T-helper 9 cell (primary cell): ENCODE measurements at places on chromosomes 13 and 19.

- DNase-seq = no peak
These were observed 5.7 kb downstream of the ZNF566 start for GRCh38 chr19:36483653-36484052.

- no peak for DNase-seq
These were observed 20.9 kb downstream of the C19orf44 start for GRCh38 chr19:16516923-16517610.

GRCh38 chr13:102903659-102904407 is 58.0 kb downstream of the ERCC5 start:
- DNase-seq = no peak

DNA sequence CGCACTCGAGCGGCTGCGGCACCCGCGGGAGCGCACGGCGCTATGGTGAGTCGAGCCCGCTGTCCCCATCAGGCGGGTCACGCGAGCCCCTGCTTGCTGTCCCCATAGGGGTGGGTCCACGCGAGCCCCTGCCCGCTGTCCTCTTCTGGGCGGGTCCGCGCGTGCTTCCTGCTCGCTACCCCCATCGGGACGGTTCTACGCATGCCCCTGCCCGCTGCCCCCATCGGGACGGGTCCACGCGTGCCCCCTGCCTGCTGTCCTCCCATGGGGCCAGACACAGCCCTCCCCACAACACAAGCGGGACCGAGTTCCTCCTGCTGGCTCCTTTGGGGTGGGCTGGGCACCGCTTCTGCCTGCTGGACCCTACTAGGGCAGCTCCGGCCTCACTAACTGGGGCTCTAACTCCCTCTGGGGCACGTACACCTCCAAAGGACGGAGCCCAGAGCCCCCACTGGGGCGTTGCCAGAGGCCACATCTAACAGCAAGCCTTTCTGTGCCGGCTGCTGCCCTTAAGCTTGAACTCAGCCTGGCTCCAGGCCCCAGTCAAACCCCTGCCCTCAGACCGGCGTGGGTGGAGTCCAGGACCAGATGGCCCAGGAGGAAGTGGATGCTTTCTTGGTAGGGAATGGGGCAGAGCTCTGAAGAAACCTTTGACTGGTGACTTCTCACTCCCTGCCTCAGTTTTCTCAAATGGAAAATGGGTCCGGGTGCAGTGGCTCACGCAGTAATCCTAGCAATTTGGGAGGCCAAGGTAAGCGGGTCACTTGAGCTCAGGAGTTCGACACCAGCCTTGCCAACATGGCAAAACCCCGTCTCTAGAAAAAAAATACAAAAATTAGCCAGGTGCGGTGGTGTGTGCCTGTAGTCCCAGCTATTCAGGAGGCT is 722 bp downstream of the COLGALT1 start:
- no peak for DNase-seq

DNA sequence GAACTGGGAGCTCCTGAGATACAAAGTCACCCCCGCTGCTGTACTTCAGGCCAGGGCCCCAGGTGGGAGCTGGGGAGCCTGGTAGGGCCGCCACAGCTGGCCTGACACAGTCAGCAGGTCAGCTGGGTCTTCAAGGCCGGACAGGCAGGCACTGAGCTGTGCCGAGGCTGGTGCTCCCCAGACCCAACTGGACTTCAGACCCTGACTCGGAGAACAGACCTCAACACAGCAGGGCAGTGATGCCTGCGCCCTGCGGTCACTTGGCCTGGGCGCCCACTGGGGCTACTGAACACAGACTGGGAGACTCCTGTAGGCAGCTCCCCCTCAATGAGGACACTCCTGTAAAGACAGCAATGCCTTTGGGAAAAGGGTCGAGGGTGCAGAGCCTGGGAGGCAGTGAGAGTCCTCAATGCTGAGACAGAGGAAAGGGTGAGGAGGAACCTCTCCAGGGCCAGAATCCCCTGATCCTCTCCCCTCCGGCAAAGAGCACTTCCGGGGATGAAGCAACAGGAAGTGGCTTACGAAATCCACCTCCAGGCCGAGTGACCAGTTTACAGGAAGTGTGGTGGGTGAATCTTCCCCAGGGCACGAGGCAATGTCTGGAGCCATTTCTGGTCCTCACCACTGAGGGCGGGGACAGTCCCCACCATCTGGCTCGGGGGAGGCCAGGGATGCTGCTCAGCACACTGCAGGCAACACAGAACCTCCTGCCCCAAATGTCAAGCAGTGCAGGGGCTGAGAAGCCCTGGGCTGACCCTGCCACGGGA is 40.8 kb upstream of the ISYNA1 start:
- DNase-seq = peak; percentile 58

DNA sequence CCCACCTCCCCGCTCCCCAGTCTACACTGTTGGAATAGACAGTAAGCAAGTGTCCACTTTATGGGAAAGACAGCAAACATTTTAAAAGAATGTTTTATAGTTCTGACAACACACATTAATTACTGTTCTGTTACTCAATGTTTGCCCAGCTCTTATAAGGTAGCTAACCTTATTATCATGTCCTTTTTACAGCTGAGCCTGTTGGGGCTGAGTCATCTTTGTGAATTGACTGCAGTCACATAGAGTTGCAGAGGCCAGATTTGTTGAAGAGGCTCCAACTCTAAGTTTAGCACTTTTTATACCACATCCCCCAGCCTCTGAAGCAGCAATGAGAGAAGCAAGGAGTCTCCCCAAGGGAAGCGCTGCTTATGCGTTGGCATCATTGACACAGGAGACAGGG is 76.2 kb downstream of the C13orf42 start:
- no peak for DNase-seq

- DNase-seq = no peak
These were observed 112.1 kb downstream of the ZNF737 start for GRCh38 chr19:20453425-20453935.

GRCh38 chr19:34308381-34309367 is 54.3 kb downstream of the GARRE1 start:
- no peak for DNase-seq

DNA sequence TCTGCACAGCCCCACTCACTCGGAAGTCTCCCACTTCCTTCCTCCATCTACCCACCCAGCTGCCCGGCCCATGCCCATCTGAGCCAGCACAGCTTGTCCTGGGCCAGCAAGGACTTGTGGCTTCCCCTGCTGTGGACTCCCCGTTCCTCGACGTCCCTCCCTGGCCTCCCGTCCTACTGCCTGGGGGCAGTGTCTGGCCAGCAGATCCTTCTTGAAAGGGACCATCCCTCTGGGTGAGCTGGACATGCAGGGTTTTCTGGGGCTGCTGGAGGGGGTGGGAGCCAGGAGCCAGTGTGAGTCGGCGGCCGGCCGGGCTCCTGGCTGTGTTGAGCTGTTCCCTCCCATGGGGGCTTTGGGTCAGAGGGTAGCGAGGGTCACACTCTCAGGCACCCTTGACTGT is 26.7 kb downstream of the CRTC1 start:
- no peak for DNase-seq

- no peak for DNase-seq
These were observed 225.0 kb downstream of the TBC1D4 start for GRCh38 chr13:75256922-75257321.

DNA sequence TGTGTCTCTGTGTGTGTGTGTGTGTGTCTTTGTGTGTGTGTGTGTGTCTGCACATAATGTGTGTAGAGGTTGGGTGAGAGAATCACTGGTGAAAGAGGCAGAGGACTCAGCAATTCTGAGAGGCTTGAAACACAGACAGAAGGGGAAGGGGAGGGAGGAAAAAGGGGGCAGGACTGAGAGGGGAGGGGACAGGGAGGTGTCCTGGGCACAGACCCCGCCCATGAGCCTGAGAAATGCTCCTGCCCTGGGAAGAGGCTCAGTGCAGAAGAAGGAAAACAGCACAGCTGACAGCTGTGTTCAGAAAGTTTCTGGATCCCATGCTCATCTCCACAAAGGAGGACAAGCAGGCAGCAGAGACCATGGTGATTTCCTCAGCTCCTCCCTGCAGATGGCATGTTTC is 59.1 kb upstream of the CEACAM8 start:
- no peak for DNase-seq

DNA sequence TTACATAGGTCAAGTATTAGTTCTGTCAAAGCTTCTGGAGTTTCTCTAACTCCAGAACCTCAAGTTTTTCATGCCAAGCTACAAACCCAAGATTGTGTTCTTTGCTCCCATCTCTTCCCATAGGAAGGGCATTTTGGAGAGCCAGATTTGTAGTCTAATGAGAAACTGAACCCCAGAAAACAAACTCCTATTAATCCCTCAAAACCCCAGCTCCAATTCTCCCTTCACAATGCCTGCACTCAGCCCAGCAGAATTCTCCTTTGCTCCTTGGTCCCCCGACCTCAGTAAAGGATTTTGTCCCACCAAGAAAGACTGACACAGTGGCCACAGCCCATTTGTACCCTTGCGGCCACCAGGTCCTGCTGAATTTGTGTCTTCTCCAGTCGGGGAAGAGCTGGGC is 8.4 kb downstream of the USHBP1 start:
- no peak for DNase-seq

- no peak for DNase-seq
These were observed 313.3 kb downstream of the DCLK1 start for GRCh38 chr13:35817642-35818607.

DNA sequence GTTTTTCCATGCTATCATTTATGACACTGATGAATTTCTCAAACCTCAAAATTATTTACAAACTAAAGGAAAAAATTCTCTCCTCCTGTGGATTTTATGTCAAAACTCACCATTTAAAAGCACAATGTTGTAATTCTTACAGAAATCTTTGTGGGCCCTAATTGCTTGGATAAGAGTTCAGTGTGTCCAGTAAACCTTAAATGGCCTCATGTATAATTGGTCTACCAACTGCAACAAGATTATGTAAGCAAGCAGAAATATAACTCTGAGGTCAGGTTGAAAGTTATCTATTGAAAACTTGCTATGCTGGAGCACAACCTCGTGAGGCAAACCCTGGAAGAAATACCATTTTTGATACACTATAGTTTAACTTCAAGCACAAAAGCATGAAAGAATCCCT is 22.0 kb downstream of the VWA8 start:
- DNase-seq = no peak

GRCh38 chr13:90565985-90566713 is 781.3 kb upstream of the MIR17HG start:
- no peak for DNase-seq

- DNase-seq = no peak
These were observed 2278.0 kb upstream of the PCDH20 start for GRCh38 chr13:63693696-63694095.

GRCh38 chr19:8108560-8109445 is 40.6 kb downstream of the FBN3 start:
- DNase-seq = no peak

- no peak for DNase-seq
These were observed 144.6 kb upstream of the UBL3 start for GRCh38 chr13:29994911-29995595.

DNA sequence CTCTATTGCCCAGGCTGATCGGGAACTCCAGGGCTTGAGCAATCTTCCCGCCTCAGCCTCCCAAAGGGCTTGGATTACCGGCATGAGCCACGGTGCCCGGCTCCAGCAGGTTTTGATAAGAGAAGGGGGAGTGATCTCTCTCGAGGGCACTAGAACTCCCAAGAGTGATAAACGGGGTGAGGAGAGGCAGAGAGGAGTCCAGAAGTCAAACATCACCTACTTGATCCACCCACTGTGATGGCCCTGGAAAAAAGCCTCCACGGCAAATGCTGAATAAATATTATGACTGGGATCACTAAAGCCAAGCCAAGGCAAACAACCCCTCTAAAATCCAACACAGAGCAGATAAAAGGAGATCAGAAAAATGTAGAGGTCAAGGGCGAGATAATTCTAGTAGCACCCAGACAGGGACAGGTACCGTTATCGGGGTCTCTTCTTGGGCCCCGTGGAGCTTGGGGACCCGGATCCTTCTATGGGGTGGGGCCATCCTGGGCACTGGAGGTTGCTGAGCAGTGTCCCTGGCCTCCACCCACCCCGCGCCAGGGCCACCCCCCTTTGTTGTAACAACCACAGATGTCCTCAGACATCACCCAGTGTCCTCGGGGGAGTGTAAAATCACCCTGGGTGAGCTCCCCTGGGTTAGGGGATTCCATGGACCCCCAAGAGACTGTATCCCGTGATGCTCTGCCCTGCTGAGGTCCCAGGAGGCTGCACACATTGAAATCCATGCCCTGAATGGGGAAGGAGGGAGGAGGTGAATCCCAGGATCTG is 3.7 kb upstream of the CREB3L3 start:
- no peak for DNase-seq

GRCh38 chr19:28746478-28746877 is 466.5 kb downstream of the UQCRFS1 start:
- no peak for DNase-seq

- DNase-seq = no peak
These were observed at the start of the genes PEG3 and ZIM2 for GRCh38 chr19:56840451-56841192. TSS of gene PEG3 (minus strand) at chr19:56840726. CDS start at chr19:56824655, 16,071 bp downstream. TSS of gene ZIM2 (minus strand) at chr19:56840726. CDS start at chr19:56824277, 16,449 bp downstream.

DNA sequence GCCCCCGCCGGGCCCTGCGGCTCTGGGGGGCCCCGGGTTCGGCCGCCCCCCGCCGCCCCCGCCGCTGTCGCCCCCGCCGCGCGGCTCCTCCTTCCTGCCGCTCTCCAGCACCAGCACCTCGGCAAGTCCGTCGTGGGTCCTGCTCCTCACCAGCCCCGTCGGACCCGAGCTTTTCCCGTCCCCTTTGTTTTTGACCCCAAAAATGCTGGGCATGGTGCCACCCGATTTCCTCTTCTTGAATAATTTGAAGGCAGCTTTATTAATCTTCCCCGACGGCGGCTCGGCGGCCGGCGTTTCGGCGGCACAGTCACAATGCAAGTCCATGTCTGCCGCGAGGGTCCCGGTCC is 945 bp downstream of the AMER2 start:
- no peak for DNase-seq

GRCh38 chr19:517721-518597 is 10.7 kb downstream of the TPGS1 start:
- no peak for DNase-seq

GRCh38 chr13:91546900-91547299 is 148.5 kb downstream of the GPC5 start:
- DNase-seq = no peak

GRCh38 chr19:465056-465816 is 4.4 kb upstream of the SHC2 start:
- no peak for DNase-seq

- peak; percentile 73 for DNase-seq
These were observed 4.5 kb upstream of the IL12RB1 start for GRCh38 chr19:18091217-18091608.

DNA sequence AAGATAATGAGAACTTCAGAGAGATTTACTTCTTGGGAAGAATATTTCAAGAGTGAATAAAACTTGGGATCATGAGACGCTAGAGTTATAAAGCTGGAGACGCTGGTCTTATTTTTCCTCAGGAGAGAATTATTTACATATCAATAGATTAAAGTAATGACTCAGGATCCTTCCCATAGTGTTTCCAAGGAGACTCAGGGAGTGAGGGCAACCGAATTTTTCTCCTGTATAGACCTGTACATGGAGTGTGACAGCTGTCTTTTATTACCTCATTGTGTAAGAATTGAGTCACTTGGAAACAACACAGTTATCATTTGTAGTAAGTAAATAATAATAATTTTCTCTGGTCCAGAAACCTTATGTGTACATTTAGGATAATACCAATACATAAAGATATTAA is 1905.5 kb downstream of the OLFM4 start:
- no peak for DNase-seq
